Dermis blood vessel endothelial cell (primary cell): ENCODE measurements at places on chromosomes 4 and X.

DNA sequence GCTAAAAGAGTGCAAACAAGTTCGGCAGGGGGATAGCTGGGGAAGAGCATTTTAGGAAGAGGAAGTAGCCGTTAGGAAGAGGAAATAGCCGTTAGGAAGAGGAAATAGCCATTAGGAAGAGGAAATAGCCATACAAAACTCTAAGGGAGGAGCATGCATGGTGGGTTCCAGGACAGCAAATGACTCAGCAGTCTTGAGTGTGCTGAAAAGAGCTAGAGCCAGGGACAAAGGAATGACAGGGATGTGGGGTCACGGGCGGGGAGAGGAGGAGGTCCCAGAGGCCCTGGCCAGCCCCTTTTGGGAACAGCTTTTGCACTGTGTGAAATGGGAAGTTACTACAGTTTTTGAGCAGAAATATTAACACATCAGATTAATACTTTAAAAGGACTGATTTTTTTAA is 882.6 kb downstream of the TRIML1 start:
- no peak for DNase-seq

DNA sequence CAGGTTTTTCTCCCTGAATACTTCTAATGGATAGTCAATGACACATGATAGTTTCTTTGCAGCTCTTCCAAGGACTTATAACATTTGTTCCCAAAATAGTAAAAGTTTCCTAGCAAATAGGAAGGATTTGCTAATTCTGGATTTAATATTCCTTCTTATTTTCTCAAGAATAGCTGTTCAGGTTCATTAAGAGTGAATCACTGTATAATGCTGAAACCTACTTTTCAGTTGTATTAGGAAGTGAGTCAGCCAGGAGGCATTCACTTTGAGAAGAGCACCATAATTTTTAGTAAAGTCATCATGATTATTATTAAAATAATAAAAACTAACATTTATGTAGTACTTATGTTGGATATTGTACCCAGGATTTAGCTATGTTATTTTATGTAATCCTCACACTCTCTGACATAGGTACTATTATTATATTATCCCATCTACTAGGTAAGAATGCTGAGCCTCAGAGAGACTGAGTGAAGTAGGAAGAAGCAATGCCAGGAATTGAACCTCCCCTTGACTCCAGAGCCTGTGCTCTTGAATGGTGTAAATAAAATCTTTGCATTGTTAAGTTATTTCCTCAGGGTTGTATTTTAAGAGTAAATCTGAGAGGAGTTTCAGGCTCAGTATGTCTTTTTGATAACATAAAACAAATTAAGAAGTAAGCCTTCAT is 114.8 kb downstream of the REELD1 start:
- peak; percentile 79 for DNase-seq

DNA sequence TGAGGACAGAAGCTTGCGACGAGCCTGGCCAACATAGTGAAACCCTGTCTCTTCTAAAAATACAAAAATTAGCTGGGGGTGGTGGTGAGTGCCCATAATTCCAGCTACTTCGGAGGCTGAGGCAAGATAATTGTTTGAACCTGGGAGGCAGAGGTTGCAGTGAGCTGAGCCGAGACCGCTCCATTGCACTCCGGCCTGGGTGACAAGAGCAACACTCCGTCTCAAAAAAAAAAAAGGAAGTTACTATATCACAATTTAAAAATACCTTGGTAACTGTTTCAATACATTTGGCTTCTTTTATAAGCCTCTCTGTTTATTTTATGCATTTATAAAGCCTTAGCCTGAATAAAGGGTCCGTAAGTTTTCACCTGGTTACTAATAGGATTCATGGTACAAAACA is 46.6 kb upstream of the CHRNA9 start:
- DNase-seq: no peak

GRCh38 chr4:172736046-172736445 is 432.6 kb upstream of the GALNT7 start:
- no peak for DNase-seq

DNA sequence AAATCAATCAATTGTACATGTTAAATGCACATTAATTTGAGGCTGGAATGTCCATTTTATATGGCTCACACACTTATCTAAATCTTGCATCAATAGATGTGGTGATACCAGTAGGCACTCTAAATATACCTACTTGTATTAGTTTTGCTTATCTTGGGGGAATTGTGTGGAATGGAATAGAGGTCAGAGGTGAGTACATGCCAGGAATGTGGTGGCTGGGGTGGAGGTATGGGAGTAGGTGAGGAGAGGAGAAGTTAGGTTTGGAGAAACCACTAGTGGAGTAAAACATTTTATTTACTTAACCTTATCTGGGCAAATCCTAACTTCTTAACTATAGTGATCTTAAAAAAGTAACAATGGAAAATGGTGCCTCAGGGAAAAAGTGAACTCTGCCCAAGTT is 163.1 kb downstream of the ATG4A start:
- DNase-seq: no peak

DNA sequence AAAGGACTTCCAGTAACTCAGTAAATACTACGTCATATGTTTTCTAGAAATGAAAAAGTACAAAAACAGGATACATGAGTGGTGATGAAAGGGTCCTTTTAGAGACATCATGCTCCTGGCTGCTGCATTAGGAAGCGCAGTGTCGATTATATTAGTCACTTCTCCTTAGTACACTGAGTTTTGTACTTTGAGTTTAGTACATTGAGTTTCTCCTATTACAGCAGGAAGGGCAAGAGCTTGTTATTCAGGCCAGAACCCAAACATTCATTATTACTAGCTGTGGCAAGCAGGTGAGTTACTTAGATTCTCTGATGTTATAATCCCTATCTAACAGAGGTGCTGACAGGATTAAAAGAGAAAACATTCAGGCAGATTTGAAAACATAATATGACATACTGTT is 21.3 kb downstream of the RPGR start:
- DNase-seq: peak; percentile 87

GRCh38 chr4:152158225-152158624 is 377.7 kb downstream of the FBXW7 start:
- DNase-seq: no peak

DNA sequence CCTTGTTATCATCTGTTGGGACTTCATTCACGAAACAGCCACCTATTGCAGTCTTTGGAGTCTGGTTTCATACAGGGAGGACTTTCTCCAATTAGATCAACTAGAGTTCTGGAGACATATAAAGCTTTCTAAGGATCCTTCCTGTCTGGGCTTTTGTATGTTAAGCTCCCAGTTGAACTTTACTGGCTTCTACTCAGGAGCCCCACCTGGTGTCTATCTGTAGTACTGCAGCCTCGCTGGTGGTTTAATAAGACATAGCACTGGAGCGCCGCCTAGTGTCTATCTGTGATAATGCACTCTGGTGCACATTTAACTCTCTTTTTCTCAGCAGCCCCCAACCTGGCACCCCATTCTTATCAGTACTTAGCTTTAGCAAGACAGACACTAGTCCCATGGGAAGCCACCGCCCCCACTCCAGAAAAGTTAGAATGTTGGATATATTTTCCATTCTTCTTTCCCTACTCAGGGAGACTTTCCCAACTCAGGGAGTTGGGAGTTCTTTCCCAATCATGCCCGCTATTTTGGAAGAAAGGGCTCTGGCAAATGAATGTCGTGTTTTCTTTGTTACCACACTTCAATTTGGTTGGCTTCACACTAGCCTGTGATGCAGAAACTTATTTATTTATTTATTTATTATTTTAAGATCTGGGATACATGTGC is 36.9 kb upstream of the SYTL4 start:
- peak; percentile 68 for DNase-seq

DNA sequence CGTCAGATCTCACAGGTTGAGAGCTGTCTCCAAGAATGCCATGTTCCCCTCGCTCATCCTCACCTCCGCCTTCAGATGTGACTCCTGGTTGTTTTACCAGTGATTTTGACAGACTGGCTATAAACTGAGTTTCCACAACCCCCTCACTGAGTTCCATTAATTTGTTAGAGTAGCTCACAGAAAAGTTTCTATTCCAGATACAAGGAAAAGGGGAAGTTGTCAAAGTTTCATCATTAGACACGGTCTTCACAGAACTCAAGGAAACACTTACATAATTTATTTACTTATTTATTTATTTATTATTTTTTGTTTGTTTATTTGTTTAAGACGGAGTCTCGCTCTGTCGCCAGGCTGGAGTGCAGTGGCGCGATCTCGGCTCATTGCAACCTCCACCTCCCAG is 55.7 kb upstream of the IQSEC2 start:
- DNase-seq: no peak

DNA sequence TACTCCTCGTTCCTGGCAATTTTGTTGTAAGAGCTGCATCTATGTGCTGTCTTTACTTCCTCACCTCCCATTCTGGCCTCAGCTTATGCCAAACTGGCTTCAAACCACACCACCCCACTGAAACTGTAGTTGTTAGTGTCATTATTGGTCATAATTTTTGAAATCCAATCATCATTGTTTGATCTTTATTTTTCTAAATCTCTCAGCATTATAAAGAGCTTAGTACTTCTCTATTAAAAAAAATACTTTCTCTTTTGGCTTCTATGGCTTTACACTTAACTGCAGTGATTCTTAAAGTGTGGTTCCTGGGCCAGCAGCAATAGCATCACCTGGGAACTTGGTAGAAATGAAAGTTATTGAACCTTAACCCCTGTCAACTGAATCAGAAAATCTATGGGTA is 83.5 kb upstream of the GRPR start:
- no peak for DNase-seq

GRCh38 chr4:39020130-39020529 is 12.1 kb downstream of the TMEM156 start:
- DNase-seq: peak; percentile 83

GRCh38 chrX:11143931-11144678 is 33.0 kb downstream of the HCCS start:
- DNase-seq: peak; percentile 86

- no peak for DNase-seq
These were observed 76.8 kb upstream of the PRPS1 start for GRCh38 chrX:107551546-107551945.

DNA sequence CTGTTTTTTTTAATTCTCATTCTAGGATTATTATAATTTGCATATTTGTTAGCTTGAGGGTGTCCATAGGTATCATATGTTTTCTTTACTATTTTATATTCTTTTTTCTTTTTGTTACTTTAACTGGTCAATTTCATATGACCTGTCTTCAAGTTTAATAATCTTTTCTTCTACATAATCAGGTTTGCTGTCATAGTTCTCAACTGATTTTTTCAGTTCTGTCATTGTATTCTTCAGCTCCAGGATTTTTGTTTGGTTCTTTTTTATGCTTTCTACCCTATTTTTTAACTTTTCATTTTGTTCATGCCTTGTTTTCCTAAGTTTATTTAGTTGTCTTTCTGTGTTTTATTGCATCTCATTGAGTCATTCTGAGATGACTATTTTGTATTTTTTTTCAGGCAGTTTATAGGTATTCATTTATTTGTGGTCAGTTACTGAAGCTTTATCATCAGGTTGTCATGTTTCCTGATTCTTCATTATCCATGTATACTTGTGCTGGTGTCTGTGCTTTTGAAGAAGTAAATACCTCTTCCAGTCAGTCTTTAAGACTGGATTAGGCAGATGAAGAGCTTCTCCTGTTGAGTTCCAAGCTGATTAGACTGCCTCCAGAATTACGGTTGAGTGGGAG is 220.3 kb upstream of the VEGFC start:
- no peak for DNase-seq

DNA sequence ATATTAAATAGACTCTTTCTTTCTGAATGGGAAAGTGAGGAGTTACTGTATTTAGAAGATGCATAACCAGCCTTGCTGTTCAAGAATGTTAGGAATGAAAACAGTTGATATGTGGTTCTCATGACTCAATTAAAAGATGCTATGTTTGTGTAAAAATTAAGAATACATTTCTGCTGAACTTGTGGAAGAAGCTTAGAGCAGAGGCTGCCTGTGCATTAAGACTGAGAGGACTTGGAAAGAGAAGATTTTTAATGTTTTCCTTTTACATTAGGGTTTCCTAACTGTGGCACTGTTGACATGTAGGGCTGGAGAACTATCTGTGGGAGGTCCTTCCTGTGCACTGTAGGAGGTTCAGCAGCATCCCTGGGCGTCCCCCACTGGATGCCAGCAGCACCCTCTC is 137.7 kb downstream of the GPR143 start:
- no peak for DNase-seq

- peak; percentile 59 for DNase-seq
These were observed 39.4 kb downstream of the WFS1 start for GRCh38 chr4:6308899-6309643.

DNA sequence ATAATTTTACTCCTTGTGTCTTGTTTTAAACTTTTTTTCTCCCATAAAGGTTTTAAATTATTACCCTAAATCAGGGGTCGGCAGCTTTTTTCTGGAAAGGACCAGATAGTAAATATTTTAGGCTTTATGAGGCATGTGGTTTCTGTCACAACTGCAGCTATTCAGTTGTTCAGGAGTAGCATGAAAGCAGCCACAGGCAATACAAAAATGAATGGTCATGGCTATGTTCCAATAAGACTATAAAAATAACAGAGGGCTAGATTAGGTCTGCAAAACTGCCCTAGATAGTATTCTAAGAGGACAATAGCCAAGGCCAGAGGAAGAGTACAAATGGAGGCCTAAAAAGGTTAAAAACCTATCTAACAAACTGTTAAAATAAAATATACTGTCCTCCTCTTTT is 24.6 kb downstream of the HERC5 start:
- DNase-seq: no peak

GRCh38 chrX:53077207-53078197 is 4.7 kb upstream of the TSPYL2 start:
- DNase-seq: no peak

- no peak for DNase-seq
These were observed 1617.7 kb downstream of the RPA4 start for GRCh38 chrX:98501426-98501825.

- peak; percentile 98 for DNase-seq
These were observed 67.6 kb upstream of the FREM3 start for GRCh38 chr4:143768007-143768591.

DNA sequence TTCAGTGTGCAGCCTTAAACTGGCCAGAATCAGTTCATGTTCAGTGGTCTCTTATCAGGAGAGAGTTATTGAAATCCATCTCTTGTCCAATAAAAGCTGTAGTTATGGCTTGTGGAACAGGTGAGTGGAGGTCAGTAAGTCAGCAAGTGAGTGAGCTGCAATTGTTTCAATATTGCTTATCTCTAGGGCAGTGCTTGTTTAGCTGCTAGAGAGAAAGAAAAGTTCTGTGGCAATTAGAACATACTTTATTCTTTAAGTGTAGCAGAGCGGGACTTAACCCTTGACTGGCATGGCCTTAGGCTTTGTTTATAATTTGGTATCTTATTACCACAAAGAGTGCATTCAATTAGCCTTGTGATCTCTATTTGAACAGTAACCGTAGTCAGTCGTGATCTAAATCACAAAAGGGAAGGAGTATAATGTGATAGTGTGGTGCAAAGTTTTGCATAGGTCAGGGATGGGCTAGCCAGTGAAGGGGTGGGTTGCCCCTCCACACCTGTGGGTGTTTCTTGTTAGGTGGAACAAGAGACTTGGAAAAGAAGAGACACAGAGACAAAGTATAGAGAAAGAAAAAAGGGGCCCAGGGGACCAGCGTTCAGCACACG is 6.9 kb upstream of the ETDC start:
- no peak for DNase-seq

GRCh38 chrX:39196192-39197102 is 395.2 kb downstream of the MID1IP1 start:
- no peak for DNase-seq

- no peak for DNase-seq
These were observed at the start of gene PHOX2B for GRCh38 chr4:41748571-41749475. Gene PHOX2B (minus strand): TSS chr4:41748725. CDS start chr4:41748610, 115 bp downstream.

- DNase-seq: no peak
These were observed 95.1 kb downstream of the MAD2L1 start for GRCh38 chr4:119971431-119972084.
